ENCODE measurements at places on chromosomes 7 and 10.

GRCh38 chr7:14734839-14735321, 167.7 kb downstream of the DGKB start:
- no peak for DNase-seq

DNA sequence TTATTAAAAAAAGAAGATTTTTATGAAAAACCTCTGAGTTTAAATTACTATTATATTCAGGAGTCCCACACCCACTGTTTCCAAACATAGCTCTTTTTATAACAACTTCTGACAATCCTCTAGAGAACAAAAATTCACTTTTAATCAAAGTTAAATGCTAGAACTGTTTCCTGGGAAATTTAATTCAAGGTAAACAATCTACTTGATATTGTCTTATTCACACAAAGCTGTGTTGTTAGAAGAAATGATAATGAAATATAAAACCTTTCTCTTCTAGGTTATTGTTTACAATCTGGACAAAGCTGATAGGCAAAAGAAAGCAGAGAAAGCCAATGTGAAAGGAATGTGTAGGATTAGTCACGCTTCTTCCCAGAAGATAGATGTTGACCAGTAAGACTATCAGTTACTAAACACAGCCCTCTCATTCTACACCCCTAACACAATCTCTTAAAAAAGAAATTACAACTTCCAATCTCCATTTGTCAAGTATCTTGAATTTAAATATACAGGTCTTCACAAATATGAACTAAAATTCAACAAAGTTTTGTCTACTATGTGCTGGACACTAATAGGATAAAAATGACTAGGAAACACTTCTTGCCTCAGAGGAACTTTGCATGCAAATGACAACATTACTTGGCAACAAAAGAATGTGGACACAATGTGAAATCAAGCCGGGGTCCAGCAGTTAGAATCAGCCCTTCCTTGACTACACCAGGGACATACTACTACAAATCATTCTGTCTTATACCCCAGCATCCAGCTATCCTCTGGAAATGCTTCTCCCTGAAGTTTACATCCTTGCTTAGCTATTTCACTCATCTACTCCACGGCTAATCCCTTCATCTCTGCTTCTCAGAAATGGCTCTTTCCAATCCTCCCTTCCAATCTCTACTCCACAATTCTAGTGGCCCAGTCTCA, 123.7 kb downstream of the IMMP2L start:
- DNase-seq, result no peak

GRCh38 chr7:22252936-22253536, 103.9 kb downstream of the RAPGEF5 start:
- DNase-seq, result no peak

DNA sequence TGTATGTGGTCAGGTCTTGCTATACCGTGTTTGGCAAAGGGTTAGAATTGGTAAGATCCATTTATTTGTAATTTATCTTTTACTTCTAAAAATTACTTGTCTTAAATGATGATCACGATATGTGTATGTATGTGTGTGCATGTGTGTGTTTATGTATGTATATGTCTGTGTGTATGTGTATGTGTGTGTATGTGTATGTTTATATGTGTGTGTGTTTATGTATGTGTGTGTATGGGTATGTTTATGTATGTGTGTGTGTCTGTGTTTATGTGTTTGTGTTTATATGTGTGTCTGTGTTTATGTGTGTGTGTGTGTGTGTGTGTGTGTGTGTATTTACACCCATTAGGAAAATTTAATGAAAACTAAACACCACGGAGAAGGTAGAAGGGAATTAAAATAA, 176.9 kb upstream of the FZD8 start:
- DNase-seq, result no peak

DNA sequence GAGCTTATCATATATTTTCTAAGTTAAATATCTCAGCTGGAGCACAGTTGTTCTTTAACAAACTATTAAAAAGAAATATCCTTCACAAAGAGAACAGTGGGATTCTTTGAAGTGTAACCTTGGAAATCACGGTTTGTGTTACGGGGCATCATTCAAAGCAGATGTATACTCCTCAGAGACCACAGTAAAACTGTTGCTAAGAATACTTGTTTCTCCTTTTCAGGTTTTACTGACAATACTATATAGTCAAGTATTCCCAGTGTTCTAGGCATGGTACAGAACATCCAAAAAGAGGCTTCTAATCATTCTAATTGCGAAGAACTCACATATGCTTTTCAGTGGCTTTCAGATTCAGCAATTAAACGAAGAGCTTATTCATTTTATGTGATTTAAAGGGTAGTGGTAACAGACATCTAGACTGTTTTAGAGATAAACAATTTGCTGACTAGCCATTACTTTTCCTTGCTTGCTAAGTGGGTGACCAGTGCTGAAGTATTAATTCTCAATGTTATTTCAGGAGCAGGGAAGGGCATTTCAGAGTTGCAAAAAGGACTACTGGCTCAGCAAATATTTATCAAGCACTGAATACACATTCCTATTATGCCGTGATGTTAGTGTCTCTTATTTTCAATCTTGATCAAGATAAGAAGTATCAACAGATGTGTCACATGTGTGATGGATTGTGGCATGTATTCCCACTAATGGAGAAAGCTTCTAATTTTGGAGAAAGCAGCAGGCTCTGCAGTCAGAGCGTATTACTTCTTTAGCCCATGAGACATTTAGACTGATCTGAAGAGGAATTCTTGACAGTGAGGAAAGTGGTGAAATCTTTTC, 236.8 kb downstream of the RNLS start:
- DNase-seq, result no peak

GRCh38 chr10:92240289-92241157, 50.4 kb downstream of the CPEB3 start:
- no peak for DNase-seq

GRCh38 chr7:99357701-99358490, 16.6 kb upstream of the ARPC1B start:
- DNase-seq, result no peak

- DNase-seq, result no peak
These were observed 65.0 kb downstream of the ZEB1 start for GRCh38 chr10:31383810-31384588.

DNA sequence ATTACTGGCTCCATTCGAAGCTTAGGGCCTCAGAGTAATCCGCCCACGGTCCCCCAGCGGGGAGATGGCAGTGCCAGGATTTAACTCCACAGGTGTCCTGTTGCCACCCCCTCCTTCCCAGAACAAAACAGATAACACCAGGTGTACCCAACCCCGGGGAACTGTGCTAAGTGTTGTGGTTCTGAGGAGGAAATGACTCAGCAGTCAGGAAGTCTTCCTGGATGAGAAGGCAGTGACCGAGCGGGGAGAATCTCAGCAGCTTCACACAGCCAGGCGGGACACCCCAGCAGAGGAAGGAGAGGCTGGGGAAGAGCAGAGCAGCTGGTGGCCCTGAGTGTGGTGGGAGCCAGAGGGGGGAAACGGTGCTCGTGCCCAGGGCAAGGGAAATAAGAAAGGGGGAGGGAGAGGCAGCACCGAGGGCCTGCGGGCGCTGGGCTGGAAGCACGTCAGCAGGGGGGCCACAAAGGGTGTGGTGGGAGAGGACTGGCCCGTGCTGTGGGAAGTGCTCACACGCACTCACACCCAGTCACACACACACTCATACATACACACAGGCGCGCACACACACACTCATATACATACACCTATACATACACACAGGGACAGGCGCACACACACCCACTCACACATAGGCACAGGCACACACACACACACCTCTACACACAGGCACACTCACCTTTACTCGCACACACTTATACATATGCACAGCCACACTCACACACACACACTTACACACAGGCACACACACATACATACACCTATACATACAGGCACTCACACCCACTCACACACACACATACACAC, 59.8 kb upstream of the CHST15 start:
- DNase-seq, result peak; percentile 100

- no peak for DNase-seq
These were observed 26.8 kb upstream of the FGL2 start for GRCh38 chr7:77226357-77226839.

DNA sequence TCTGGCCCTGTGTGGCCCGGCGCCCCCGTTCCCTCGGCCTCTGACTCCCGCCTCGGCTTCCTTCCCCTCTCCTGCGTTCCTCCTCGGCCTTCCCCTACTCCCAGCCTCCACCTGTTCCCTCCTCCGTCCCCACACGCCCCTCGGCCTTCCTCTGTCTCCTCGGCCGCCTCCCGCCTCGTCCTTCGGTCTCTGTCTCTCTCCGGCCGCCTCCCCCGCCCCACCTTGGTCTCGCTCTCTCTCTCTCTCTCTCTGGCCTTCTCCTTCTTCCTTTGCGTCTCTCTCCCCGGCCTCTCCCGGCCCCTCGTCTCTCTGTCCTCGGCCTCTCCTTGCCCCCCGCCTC, 588 bp downstream of the GET4 start:
- no peak for DNase-seq

- no peak for DNase-seq
These were observed 43.1 kb downstream of the MINPP1 start for GRCh38 chr10:87547734-87548311.

GRCh38 chr7:84446991-84447480, 252.4 kb upstream of the SEMA3A start:
- DNase-seq, result no peak

DNA sequence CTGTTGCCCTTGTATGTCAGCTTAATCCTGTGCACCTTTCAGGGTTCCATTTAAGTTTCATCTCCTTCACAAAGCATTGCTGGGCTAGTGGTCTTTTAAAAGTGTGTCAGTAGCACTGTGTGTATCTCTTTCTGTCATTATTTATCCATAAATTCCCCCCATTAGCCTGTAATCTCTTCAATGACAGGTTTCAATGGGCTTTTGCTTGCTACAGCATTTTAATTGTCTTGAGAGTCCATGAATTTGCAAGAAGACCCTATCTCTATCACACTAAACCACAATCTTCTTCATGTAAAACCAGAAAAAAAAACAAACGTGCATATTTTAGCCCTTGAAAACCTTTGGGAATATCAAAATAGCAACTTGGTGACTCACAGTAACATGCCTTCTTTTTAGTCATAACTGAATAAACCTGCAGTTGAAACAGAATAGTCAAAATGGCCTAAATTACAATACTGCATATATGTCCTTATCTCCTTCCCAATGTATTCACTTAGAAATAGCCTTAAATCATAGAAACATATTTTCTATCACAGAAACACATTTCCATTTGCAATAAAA, 118.6 kb downstream of the PON1 start:
- peak; percentile 3 for DNase-seq

DNA sequence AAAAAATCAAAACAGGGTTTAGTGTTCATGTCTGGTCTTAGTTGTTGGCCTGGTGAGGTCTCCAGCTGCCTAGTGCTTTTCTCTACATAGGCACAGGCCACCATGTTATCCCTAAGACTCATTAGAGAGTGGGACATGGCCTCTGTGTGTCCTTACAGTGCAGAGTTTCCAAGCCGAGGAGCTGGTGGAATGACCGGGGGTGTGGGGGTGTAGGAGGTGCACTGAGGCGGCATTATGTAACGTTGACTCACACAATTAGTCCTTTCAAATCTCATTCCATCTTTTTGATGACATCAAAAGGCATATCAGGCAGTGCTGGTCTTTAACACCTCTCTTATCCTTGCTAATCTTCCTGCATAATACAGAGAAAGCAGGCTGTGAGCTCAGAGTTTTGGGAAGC, 71.3 kb downstream of the MTPN start:
- DNase-seq, result no peak

DNA sequence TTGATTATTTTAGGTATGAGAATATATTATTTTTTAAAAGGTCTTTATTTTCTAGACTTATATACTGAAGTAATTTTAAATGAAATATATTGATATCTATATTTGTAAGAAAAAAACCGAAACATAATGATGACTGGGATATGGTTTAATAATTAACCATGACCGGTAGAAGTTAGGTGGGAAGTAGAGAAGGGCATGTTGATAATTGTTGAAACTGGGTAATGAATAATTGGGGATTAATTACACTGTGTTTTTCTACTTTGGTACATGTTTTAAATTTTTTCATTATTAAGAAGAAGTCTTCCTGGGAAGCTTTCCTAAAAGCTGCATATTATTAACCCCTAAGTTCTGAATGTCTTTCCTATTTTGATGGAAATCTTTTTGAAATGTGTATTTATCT, 16.3 kb downstream of the TSPAN12 start:
- DNase-seq, result no peak

- no peak for DNase-seq
These were observed 87.0 kb downstream of the PIK3CG start for GRCh38 chr7:106952001-106952657.

DNA sequence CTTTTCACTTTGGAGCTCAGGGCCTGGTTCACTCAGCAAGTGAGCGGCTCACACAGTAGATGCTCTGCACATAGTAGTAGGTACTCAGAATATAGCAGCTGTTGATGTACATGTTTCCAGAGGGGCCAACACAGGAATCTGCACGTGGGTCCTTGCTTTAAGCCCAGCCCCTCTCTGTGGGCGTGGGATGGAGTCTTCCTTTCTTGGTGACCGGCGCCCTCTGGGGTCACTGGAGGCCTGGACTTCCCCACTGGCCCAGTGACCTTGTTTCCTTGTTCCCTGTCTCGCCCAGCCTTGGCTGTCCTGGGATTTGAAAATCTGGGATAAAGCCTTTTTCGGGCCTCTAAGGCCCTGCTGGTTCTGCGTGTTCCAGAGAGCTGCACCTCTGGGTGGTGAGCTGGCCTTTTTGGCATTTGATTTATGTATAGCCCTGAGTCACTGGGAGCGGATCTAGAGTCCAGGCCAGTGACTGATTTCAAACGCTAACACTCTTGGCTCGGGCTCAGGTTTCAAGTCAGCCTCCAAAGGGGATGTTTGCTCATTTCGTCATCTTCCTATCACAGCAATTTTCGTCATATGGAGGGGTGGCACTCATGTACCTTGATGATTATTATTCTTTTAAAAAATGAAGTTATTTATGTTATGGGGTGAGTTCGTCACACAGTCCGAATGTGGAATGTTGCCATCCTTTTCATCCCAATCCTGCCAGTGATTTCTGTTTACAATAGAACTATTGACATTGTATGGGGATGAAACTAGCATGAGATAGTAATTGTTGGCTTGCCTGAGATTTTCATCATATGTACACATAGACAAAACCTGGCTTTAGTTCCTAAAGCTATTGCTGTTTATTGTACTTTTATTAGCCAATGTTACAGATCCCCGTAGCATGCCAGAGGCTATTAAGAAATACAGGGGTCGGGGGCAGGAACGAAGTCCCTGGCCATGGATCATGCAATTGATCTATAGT, 65.5 kb downstream of the CUX1 start:
- peak; percentile 98 for DNase-seq

- no peak for DNase-seq
These were observed 76.4 kb upstream of the SCIN start for GRCh38 chr7:12493863-12494686.

Data from HCT116 (cell line).